ENCODE measurements at places on chromosomes 11 and 22.

DNA sequence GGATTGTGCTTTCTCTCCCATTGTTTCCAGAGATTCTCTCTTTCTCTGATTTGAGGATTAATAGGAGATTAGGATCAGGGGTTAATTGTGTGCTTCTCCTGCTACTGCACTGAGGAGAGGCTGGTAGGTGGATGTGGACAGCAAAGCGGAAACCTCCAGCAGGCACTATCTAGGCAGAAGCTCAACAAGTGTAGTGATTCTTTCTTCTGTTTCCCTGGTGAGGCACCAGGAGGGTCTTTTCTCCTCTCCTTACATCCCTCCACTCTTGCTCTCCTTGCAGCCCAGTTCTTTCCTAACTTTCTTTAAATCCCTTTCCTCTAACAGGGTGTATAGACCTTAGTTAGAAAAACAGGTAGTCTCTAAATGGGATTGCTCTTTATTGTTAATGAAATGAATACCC is 1.9 kb upstream of the ZBTB16 start:
- no peak for DNase-seq

DNA sequence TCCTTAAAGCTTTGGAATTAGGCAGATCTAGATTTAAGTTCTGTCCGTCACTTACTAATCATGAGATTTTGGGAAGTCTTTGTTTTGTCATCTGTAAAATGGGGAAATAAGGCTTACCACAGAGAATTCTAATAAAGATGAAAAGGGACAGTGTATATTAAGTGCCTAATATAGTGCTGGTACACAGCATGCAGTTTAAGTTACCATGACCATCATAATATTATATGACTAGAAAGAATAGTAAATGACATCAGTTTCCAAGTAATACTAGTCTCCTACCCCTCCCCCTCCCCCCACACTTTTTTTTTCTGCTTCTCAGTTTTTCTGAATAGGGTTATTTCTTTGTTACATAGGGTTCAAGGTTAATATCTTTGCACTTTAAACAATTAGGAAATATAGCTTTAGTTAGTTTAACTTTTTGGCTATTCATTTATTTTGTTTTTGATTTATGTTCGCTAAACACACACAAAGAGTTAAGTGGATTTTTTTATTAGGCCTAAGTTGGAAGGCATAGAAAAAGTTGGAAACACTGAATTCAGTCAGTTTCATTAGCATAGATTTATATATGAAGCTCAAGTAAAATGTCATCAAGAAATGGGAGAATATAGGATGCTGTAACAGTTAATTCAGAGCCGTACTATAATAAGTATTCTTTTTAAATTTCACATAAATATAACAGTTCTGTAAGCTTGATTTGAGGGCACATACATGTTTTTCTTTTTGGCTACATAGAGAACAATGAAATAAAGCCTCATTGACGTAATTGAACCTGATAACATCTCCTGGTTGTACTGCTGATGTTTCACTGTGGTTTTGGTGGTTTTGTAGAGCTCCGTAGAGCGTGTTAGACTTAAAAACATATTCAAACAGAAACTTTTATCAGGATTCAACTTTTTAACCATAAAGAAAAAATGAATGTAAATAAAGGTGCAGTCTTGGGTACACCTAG is 121.2 kb downstream of the PDE3B start:
- peak; percentile 3 for DNase-seq

- no peak for DNase-seq
These were observed 105.7 kb downstream of the TSPAN18 start for GRCh38 chr11:44832452-44832851.

DNA sequence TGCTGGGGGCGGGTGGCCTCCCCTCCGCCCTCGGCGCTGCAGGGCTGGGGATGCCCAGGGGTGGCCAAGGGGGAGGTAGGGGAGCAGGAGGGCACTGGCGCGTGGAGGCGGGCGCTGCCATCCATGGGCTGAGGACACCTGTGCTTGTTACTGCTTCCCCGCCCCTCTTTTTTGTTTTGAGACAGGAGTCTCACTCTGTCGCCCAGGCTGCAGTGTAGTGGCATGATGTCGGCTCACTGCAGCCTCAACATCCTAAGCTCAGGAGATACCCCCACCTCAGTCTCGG is 683 bp upstream of the FADS3 start:
- DNase-seq, result no peak

GRCh38 chr11:33899400-33900037 is 7.6 kb upstream of the LMO2 start:
- DNase-seq, result peak; percentile 66

DNA sequence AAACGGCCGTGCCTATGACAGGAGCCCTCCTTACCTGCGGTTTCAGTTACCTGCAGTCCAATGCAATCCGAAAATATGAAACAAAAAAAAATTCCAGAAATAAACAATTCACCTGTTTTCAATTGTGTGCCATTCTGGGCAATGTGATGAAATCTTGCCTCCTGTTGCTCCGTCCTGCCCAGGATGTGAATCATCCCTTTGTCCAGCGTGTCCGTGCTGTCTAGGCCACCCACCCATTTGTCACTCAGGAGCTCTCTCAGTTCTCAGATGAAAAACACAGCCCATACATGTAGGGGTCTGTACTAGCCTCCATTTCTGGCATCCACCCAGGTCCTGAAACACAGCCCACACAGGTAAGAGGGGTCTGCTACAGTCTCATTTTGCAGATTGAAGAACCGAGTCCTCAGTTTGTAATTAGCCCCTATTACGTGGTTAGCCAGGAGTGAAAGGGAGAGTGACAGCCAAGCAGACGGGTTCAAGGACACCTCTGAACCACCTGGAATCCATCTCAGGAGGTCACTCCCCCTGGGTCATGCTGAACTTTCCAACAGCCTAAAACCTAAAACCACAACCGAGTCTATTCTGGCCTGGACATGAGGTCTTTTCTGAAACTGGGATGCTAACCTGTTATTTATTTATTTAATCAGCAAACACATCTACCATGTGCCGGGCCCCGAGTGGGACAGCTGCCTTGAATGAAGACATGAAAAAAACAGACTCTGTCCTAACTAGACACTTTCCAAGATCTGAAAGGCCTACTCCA is 317.2 kb downstream of the SHANK2 start:
- DNase-seq, result peak; percentile 7

- peak; percentile 14 for DNase-seq
These were observed 29.6 kb downstream of the CAT start for GRCh38 chr11:34468209-34468841.

DNA sequence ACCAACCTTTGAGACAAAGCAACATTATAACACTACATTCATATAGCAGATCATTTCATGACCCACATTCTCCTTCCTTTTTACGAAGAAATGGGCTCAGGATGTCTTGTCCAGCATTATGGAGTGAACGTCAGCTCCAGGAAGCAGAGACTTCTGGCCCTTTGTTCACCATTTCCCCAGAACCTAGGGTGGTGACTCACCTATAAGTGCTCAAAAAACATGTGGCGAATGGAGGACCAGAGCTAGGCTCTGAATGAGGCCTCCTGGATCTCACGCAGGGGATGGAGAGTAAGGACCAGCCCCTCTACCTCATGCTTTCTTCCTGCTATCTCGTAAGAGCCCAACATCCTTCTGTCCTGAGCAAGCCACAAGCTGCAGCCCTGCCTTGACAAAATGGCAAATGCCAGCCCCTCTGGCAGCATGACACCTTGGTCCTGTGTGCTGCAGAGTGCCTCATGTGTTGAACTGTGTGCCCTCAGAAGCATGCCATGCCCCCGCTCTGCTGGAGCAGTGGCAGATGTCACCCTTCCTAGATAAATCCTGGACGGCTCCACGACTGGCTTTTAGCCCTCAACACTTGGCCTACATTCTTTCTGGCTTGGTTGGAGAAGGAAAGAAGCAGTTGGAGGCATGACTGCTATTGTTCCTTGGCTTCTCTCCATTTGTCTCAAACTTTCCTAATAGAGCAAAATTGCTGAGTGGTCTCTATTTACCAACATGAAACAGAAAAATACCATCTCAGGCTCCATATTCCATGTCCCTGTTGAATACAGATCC is 6.5 kb upstream of the ST3GAL4 start:
- DNase-seq, result peak; percentile 36

DNA sequence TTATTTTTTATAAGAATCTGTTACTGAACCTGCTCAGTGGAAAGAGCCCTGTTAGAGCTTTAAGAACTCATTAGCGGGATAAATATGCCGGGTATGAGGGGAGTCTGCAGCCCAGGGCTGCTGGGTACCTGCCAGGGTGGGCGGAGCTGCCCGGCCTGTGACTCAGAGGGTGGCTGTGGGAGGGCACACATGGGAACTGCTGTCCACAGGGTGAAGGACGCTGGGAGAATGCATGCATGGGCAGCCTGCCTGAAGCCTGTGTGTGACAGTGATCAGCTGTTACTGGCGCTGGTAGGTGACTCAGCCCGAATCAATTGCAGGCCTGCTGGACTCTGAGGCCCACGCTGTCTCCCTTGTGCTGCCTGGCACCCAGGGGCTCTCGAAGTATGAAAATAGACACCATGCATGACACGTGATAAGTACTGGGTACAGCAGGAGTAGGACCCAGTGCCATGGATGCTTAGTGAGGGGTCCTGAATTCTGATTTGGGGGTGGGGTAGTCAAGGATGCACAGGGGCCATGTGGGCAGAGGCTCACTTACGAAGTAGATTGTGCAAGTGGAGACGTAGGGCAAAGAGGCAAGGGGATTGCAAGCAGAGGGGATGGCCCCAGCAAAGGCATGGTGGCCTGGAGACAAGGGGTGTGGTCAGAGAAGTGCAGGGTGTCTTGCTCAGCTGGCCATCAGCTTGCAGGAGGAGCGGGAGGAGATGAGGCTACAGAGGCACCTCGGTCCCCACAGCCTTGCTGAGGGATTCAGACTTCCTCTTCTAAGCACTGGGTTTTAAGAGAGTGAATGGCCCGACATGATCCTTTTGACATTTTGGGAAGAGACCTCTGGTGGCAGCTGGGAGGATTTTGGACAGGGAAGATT is 36.5 kb downstream of the GRIK4 start:
- peak; percentile 98 for DNase-seq

GRCh38 chr11:5007561-5007960 is 12.9 kb downstream of the OR51L1 start:
- DNase-seq, result no peak

DNA sequence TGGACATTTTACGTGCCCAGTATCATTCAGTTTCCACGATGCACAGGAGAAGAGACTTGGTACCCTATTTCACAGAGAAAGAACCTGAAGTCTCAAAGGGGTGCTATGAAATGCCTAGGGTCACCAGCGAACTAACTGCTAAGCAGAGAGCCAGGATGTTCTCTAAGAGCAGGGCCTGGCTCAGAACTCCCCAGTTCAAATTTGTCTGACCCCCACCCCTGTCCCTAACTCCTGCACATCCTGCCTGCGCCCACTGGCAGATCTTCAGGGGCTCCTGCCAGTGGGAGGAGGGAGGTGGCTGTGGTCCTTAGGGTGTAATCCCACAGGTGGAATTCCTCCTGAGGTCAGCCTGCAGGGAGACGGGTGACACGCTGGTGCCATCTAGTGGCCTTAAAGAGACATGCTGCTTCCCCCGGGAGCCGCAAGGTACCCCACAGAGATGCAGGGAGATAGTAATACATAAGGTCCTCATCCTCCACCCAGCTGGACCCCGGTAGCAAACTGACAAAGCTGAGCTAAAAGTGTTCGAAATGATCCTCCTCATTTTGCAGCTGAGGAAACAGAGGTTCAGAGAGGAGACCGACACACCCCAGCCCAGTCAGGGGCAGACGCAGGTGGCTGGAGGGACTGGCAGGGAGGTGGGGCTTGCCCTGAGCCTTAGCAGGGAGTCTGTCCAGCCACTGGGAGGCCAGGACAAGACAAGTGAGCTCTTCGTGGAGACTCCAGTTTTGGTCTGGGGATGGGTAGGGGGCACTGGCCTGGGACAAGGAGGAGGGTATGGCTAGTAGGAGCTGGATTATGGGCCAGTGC is 34.1 kb downstream of the MB start:
- DNase-seq, result peak; percentile 65

- DNase-seq, result peak; percentile 85
These were observed 15.3 kb downstream of the PTS start for GRCh38 chr11:112241486-112241885.

- no peak for DNase-seq
These were observed 112.4 kb upstream of the PITPNB start for GRCh38 chr22:28031383-28031922.

GRCh38 chr22:27714068-27714467 is 87.5 kb downstream of the MN1 start:
- no peak for DNase-seq

DNA sequence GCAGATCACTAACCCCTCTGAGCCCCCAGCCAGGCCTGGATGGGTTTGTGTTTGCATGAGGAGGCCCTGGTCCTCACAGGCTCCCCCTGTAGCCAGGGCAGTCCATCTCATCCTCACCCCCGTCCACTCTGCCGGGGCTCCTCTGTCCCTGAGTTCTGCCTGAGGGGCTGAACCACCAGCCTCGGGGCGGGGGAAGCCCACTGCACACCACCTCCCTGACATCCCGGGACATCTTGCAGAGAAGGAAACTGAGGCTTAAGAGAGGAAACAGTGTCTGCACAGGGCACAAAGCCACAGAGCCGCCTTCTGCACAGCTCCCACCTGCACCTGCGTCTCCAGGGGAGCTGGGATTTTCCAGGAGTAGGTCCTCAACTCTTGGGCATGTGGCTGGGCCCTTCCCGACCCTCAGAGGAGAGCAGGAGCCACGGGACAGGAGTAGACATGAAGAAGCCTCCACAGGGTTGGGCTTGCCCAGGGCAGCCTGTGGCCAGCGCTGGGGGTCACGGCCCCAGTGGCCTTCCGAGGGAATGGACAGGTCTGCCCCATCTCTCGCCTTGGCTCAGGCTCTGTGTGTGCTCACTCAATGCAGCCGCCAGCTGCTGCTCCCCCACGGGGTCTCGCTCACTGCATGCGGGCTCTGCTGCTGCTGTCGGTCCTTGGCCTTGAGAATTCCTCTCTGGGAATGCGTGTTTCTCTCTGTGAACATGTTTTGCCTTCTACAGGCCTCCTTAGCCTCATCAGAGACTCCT is 45.4 kb upstream of the CCDC188 start:
- no peak for DNase-seq

DNA sequence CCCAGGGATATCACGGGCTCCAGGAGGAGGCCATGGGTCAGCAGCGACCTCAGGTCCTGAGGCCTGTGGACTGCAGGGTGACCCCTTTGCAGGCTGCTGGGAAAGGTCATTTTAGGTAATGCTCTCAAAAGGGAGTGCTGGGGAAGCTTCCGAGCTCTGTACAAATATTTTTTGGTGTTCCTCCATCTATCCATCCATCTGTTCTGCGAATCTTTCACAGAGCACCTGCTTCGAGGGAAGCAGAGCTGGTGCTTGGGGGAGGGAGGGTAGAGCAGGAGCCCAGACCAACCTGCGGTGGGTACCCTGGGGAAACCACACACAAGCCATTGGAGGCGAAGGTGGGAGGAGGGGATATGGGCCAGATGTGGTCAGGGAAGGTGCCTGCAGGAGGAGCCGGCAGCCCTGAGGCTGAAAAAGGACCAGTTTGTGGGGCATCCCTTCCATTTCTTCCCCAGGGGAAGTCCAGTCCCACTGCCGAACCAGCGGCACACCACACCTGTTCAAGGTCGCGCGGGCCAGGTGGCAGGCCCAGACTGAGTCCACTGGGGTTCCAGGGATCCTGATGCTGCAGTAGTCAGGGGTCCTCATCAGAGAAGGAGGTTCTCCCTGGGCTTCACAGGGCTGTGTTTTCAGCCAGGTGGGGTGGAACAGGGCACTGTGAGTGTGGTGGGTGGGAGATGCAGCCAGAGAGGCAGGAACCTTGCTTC is 13.1 kb downstream of the GNAZ start:
- no peak for DNase-seq

- DNase-seq, result no peak
These were observed 49.1 kb downstream of the EMSY start for GRCh38 chr11:76493626-76494539.
